Right renal pelvis (tissue), 4 donors: ENCODE measurements at places on chromosomes 12 and 14. TPM values are rescaled to one million over a fixed set of nuclear protein-coding genes. Genes with fewer than 3 reads are reported as not detected.

SYNE3 gene
- 1.7 TPM for polyA plus RNA-seq

HOXC10 gene
- polyA plus RNA-seq = 61.6 TPM

APOF gene
- 0.11 TPM for polyA plus RNA-seq

MANSC1 gene
- polyA plus RNA-seq = 39.2 TPM

SPRYD4 gene
- 4.6 TPM for polyA plus RNA-seq

SSPN gene
- 15.1 TPM for polyA plus RNA-seq

AP1G2 gene
- polyA plus RNA-seq = 83.7 TPM

PYGL gene
- 18.1 TPM for polyA plus RNA-seq

NRXN3 gene
- 7.2 TPM for polyA plus RNA-seq

KLHL33 gene
- polyA plus RNA-seq = 0.48 TPM

CD163 gene
- polyA plus RNA-seq = 7.7 TPM

HEBP1 gene
- polyA plus RNA-seq = 69.7 TPM

GPR84 gene
- not detected for polyA plus RNA-seq

GARIN6 gene
- not detected for polyA plus RNA-seq

SRRM4 gene
- polyA plus RNA-seq = 0.10 TPM

KRT85 gene
- polyA plus RNA-seq = not detected

MAGOHB gene
- polyA plus RNA-seq = 36.7 TPM

ERP27 gene
- 20.6 TPM for polyA plus RNA-seq

FGD6 gene
- 8.7 TPM for polyA plus RNA-seq

DEGS2 gene
- polyA plus RNA-seq = 14.1 TPM

PRKCH gene
- polyA plus RNA-seq = 18.8 TPM

TEX52 gene
- polyA plus RNA-seq = 0.40 TPM

ZC2HC1C gene
- polyA plus RNA-seq = 7.1 TPM

NRL gene
- 3.7 TPM for polyA plus RNA-seq

AKAP5 gene
- polyA plus RNA-seq = 6.1 TPM

PRMT5 gene
- polyA plus RNA-seq = 151 TPM

GNPTAB gene
- 35.7 TPM for polyA plus RNA-seq

FOXA1 gene
- polyA plus RNA-seq = 8.9 TPM

HAL gene
- 0.37 TPM for polyA plus RNA-seq

SLC5A8 gene
- polyA plus RNA-seq = 36.4 TPM

PLBD2 gene
- 18.8 TPM for polyA plus RNA-seq

RNASE7 gene
- polyA plus RNA-seq = 0.76 TPM

RNASE13 gene
- 0.43 TPM for polyA plus RNA-seq

MAP1LC3B2 gene
- 11.1 TPM for polyA plus RNA-seq

AQP2 gene
- 113 TPM for polyA plus RNA-seq

SERPINA1 gene
- 106 TPM for polyA plus RNA-seq

CLEC14A gene
- 17.5 TPM for polyA plus RNA-seq

NACA gene
- polyA plus RNA-seq = 2,248 TPM

ACSM4 gene
- not detected for polyA plus RNA-seq

RASSF3 gene
- polyA plus RNA-seq = 23.1 TPM

KRT6A gene
- polyA plus RNA-seq = 0.10 TPM

DACT1 gene
- polyA plus RNA-seq = 31.0 TPM

AQP6 gene
- polyA plus RNA-seq = 16.0 TPM
